GM19239 (cell line): ENCODE measurements at places on chromosomes 12 and 14.

DNA sequence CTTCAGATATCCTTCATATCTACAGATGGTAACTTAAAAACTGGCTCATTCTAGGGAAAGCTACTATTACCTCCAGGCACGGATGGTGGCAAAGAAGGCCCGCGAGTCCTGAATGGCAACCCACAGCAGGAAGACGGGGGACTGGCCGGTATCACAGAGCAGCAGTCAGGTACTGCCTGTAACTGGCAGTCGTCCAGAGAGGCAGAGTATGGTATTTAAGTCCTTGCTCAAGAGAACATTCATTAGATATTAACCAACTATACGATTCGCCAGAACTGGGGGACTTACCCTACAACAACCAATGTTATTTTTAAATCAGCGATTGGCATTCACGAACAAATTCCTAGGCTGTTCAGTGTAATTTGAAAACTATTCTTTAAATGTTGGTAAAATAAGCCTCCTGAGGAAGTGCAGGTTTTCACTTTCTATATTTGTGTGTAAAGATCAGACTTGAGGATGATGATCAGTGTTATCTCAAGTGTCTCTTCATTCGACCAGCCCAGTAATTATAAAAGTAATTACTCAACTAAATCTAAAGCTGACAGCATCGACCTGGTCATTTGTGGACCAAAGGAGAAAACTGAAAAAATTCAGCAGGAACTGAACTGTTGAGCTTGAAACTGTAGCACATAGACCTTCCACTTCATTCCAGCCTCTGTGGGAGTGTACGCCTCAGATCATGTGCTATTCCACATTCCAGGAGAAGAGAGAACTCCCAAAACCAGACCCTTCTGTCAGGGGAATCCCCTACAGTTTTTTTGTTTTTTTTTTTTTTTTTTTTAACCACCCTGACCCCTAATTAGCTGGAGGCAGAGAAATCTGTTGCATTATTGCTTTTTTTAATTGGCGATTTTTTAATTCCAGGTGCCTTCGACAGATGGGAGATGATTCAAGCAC lies 75.6 kb downstream of the ESR2 start:
- no peak for DNase-seq

- no peak for DNase-seq
These were observed 42.5 kb downstream of the CRADD start for GRCh38 chr12:93719710-93720109.

- DNase-seq = no peak
These were observed 49.9 kb downstream of the FUT8 start for GRCh38 chr14:65462411-65462810.

GRCh38 chr12:108190529-108190928 lies 61.4 kb downstream of the WSCD2 start:
- DNase-seq = no peak

- DNase-seq = no peak
These were observed 45.3 kb upstream of the NAA30 start for GRCh38 chr14:57345106-57345505.

DNA sequence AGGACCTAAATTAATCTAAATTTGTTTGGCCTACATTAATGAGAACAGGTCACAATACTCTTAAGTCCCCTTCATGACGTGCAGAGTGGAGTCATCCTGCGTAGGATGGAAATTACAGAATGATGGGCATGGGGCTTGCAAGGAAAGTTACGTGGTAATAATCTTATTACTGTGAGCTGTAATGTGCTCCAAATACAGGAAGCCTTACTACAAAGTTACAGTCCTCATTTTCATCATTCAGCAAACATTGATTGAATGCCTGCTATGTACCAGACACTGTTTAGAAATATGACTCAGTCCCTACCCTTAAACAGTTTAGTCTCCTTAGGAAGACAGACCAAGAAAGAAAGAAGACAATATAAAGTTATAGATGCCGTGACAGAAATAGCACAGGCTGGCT lies 9.4 kb downstream of the HIGD1C start:
- DNase-seq = no peak

DNA sequence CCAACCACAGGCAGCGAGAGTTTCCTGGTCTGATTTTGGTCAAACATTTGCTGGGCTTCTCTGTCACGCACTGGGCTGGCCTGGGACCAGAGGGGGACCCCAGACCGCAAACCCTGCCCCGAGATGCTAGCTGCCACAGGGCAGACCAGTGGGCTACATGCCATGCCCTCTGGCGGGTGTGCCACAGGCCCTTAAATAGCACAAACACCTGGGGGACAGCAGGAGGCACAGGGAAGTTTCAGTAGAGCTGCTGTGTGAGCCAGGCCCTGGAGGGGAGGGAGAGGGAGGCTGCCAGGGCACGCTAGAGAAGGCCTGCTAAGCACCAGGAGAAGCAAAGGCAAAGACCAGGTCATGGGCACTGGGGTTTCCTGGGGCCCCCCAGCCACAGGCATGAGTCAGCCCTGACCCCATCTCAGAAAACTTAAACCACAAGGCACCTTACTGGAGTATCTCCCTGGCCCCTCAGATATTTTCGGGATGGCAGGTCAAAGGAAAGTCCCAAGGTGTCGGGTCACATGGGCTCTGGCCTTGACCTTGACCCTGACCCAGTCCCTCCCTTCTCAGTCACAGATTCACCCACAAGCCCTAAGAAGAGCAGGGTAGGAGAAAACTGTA lies 29.2 kb downstream of the ITPK1 start:
- peak; percentile 43 for DNase-seq

DNA sequence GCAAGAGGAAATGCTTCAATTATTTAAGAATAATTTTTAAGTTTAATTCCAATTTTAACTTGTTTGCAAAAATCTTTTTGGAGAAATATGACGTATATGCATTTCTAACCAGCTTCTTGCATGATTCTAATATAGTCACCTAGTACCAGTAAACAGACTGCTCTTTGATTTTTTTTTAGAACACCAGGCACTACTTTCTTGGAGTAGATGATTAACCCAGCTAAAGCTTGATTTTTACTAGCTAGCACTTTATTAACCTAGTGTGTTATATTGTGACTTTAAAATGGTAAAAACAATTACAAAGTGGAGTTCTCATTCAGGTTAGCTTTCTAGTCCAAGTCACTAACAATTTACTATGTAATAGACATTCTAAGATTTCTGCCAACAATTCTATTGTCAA lies 32.6 kb upstream of the FGD4 start:
- no peak for DNase-seq

GRCh38 chr12:78418919-78419318 lies 445.7 kb upstream of the SYT1 start:
- no peak for DNase-seq

DNA sequence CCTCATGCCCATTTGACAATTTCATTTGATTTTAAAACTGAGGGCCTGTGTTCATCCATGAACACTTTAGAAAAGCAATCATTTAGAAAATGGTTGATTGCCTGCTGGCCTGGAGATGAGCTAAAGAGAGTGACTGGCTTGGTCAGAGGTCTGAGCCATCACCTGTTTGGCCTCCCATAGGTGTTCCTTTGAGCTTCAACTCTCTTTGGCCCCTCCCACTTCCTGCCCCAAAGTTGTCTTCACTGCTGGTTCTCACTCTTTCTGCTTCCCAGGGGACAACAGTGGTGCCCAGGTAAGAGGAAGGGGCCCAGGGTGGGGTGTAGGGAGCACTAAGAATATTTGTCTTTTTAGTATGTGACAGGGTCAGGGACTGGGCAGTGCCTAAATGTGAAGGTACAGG lies 4.9 kb upstream of the TCP11L2 start:
- no peak for DNase-seq
